Activated CD4-positive, alpha-beta T cell treated with anti-CD3 and anti-CD28 coated beads, Interleukin-2, amount 10 ng/mL, durations not matched to agents 7 days and 5 days (primary cell): ENCODE measurements at places on chromosomes 4 and X. TPM values are rescaled to one million over a fixed set of nuclear protein-coding genes. Genes with fewer than 3 reads are reported as not detected.

GRCh38 chr4:104859601-104860237, 287.0 kb upstream of the TET2 start:
- DNase-seq, result no peak

EXOC1 gene
- total RNA-seq, result 30.3 TPM

DNA sequence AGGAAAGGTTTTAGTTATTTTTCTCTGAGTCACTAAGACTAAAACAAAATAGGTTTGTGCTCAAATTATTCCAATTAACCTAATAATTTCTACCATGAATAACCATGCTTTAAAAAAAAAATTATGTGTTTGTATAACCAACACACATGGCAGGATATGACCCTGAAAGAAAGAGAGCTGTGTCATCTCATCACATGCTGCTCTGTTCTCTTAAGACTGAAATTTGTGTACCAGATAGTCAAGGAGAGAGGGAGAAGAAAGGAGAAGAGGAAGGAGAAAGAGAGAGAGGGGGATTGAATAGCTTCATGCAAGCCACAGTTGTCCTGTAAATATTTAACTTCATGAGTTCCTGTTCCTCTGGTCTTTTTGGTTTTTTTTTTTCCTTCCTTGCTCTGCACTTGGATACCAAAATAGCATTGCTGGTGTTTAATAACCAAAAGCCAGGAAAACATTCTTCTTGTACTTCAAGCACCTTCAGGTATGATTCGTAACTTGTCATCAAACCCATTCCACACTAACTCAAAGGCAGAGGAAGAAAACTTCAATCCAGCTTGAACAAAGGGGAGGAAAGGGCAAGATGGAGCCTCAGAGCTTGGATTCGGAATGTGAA, 6.4 kb upstream of the PROM1 start:
- DNase-seq, result no peak

- DNase-seq, result no peak
Observed at GRCh38 chr4:26105337-26105736, 191.3 kb downstream of the SMIM20 start.

DNA sequence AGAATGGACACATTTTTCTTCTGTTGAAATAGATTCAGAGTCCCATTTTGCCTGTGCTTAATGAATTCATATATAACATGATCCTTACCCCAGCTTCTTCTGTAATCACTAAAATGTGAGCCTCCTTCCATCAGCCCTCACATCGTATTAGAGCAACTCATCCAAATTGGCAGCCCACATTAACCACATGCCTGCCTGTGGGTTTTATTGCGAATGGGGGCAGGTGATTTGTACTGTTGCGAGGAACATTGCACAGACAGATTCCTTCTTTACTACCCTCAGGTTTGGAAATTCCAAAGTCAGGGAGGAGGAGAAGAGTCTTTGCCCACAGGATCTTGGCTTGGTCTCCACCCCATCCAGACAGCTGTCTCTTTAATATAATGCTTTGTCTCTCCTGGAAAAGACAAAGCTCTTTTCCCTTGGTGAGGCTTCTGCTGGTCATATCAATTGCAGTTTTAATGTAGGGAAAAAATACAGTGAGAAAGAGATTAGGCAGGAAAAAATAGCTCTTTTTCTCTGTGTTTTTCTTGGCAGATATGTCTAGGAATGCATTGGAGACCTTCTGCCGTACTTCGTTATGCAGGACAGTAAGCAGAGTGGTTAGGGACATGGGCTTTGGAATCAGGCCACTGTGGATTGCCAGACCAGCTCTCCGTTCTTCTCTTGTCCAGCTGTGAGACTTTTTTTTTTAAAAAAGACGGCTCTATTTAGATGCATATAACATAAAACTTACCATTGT, 371.2 kb downstream of the AFF2 start:
- no peak for DNase-seq

GRCh38 chr4:118749347-118749988, 64.3 kb downstream of the METTL14 start:
- no peak for DNase-seq

SLC25A5 gene
- 425 TPM for total RNA-seq

DNA sequence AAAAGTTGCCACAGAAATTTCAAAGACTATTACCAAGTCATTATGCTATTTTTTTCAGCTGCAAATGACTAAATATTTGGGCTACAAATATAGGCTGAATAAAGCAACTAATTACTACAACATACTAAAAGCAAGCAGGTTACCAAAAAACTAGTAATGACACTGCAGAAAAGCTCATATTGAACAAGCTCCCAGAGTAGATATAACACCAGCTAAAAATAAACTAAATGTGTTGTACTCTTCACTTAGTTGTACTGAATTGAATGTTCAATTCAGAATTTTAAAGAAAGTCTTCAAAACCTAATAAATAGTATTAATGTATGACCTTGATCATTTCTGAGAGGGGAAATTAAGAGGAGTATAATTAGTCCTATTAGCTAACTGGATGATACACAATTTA, 12.0 kb downstream of the ATP8A1 start:
- DNase-seq, result no peak

GRCh38 chr4:78645853-78646757, 94.5 kb downstream of the ANXA3 start:
- no peak for DNase-seq

DNA sequence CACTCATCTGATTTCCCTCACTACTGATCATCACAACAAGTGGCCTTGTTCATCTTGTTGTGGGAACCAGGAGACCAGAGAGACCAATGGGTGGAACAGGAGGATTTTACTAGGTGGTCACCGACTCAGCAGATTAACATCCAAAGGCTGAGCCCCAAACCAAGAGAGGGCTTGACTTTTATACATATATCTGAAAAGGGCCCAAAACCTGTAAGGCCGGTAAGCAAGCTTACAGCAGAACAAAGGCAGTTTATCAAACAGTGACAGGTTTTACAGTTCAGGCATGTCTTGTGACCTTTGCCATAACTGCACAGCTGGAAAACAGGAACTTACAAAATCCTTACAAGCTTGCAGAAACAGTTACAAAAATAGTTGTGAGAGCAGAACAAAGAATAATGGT, 195.9 kb downstream of the OR13H1 start:
- DNase-seq, result no peak

YY2 gene
- total RNA-seq, result 2.0 TPM

PDGFRA gene
- not detected for total RNA-seq

DNA sequence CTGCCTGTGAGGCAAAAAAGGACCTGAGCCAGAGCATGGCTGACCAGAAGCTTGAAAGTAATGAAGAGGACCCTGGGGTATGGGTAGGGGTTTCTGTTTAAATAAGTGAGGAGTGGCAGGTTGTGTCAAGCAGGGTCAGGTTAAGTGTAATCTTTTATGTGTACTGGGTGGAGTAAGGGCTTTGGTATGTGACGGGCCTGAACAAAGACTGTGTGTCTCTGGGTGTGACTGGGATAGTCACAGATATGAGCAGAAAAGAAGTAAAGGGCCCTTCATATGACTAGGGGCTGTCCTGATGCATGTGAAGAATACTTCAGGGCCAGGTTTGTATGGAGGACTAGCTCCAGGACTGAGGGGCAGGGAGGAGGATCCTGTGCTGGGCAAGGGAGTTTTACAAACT, 82.4 kb downstream of the ITIH6 start:
- no peak for DNase-seq

DNA sequence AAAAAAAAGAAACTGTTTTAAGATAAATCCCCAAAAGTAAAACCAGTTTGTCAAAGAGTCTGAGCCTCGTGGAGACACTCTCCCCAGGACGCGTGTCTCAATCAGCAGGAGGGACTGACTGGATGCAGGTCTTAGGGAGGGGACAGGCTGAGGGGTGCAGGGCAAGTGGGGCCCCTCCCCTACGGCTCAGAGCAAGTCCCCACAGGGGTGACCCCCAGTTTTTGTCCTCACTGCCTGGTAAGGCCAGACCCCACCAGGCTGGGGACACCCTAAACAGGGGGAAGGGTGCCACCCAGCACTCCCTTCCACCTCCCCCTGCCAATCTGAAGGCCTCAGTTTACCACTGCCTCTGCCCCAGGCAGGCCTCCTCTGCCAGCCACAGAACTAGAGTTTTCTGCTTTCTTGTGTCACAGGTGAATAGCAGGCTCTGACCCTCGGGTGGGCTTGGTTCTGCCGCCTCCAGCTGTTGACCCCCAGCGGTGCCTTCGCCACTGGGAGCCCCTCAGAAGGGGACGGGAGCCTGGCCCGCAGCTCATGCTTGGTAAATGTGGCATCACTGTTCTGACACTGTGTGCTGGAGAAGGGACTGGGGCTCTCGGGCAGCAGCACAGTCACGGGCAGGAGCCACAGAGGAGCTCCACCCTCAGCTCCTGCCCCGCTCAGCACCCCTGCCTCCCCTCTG, 69.8 kb upstream of the MXD4 start:
- no peak for DNase-seq

- DNase-seq, result no peak
Observed at GRCh38 chrX:34900691-34901090, 41.9 kb upstream of the FAM47B start.

MAGEE2 gene
- total RNA-seq, result not detected

ZMAT1 gene
- total RNA-seq, result 6.5 TPM

DNA sequence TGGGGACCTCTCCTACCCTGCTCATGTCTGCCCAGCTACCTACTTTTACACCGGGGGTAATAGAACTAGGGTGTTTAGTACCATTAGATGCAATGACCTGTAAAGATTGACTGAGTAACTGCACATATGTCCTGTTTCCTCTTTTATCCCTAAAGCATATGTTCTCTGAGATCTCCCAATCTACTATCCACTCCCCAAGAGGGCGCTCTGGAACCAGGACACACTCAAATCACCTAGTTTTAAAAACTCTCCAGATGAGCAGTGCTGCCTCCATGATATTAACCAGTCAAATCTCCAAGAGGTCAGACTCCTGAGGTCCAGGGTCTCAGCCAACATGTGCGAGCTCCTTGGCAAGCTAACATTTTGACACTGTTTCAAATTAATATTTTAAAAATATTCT, 87.0 kb upstream of the TSPAN5 start:
- DNase-seq, result no peak

DNA sequence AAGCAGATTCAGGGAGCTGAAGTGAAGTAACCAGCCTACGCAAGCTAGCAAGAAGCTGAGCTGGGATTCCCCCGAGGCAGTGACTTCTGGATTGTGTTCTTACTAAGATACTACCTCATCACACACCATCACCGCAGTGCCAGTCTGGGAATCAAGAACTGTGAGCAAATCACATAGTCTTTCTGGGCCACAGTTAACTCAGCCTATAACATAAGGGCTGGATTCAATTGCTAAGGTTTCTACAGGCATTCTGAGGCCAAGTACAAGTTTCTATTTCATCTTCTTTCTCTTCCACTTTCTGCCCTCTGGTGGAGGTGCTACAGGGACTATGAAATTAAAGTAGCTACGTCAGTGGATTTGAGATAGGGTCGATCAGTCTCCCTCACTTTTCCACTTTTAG, 1.4 kb upstream of the CORIN start:
- peak; percentile 41 for DNase-seq

JADE1 gene
- 33.2 TPM for total RNA-seq

FRMPD3 gene
- not detected for total RNA-seq

DNA sequence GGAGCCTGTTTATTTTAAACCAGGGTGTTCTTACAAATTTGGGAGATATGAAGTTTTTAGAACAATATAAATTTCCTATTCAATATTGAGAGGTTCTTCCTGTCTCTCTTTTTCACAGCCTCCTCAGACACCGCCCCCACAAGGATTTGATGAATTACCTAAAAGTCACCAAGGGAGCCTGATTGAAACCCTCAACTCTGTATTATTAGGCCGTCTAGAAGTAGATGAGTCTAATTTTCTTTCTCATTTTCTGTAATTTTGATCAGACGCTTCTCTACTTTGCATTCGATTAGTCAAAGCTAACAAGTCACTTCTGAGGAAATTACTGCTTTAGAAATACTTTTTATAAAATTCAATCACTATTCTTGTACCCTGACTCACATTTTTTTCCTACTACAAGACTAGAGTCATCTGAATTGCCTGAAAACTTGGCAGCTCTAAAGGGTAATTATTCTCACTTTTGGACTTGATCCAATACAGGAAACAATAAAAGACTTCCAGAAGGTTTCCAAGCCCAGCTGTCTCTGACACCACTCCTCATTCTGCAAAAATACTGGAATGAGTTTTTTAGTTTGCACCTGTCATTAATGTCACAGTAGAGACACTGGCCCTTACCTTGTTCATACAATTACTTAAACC, 111.2 kb downstream of the ELOVL6 start:
- no peak for DNase-seq

IL13RA2 gene
- total RNA-seq, result not detected

GRCh38 chr4:1234811-1235292, 14.1 kb downstream of the CTBP1 start:
- no peak for DNase-seq

HSFX4 gene
- total RNA-seq, result not detected

- no peak for DNase-seq
Observed at GRCh38 chr4:107685740-107686139, 34.3 kb downstream of the PAPSS1 start.

- DNase-seq, result no peak
Observed at GRCh38 chrX:36867143-36867542, 141.0 kb upstream of the FAM47C start.

SPANXB1 gene
- total RNA-seq, result not detected

DNA sequence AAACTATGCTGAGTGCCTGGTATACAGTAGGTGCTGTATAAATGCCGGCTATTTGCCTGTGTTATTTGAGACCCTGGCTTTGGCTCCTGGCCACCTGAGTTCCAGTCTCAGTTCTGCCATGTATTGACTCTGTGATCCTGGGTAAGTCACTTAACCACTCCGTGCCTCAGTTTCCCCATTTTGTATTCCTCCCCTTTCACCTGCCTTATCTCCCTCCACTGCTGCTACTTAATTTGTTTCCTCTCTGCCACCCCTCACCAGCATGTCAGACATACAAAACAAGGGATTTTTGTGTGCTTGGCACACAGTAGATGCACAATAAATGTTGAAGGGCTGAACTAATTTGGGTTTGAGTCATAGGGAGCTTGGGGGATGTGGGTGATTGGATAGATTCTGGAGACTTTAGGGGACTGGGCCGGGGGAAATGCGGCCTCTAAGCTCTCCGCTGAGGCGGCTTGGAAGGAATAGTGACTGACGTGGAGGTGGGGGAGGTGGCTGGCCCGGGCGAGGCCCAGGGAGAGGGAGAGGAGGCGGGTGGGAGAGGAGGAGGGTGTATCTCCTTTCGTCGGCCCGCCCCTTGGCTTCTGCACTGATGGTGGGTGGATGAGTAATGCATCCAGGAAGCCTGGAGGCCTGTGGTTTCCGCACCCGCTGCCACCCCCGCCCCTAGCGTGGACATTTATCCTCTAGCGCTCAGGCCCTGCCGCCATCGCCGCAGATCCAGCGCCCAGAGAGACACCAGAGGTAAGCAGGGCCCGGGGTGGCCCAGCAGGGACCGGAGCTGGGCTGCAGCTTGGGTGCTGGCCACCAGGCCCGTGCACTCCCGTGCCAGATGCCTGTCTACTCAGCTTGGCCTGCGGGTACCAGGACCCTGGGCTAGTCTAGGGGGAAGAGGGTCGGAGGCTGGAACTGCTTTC, at the start of gene TIMP1:
TSS of gene TIMP1 (plus strand) at position 706 of the 917 bp plus-strand sequence. CDS start 980 bp downstream, outside the sequence.
- DNase-seq, result peak; percentile 82

GLRA2 gene
- total RNA-seq, result not detected

TMSB15B gene
- 6.3 TPM for total RNA-seq

DNA sequence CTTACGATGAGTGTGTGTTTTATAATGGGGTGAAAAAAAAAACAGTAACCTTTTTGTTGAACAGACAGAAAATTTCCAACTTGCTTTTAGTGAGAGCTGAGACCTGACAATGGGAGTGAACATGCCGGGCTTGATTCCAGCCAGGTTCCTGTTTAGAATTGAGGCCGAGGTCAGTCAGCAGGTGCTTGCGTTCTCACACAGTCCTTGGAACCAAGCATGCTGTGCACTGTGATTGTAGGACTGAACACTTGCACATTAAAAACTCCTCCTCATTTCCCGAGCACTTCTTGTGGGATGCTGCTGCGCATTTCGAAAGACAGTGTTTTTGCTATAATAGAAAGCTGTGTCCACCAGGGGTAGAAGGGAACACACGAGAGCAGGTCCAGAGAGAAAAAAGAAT, 51.8 kb downstream of the TMEM131L start:
- DNase-seq, result no peak
